Activated naive CD8-positive, alpha-beta T cell treated with anti-CD3 and anti-CD28 coated beads for 36 hours (primary cell): ENCODE measurements at places on chromosomes 2 and 18.

- no peak for DNase-seq
Measured at GRCh38 chr2:171084128-171084527, 76.6 kb downstream of the TLK1 start.

DNA sequence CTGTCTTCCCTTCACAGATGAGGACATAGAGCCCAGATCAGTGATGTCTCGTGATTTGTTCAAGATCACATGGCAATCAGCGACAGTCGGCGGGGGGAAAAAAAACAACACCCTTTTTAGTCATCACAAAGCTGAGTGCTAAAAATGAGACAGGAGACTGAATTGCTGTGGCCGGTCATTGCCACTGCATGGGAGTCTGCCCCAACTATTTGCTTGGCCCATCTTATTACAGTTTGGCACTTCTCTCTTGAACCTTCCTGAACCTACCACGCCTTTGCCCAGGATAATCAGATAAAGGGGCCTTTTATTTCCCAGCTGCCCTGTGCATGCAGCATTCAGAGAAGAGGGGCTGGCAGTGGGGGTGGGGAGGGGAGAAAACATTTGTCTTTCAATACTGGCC, 42.7 kb downstream of the SETBP1 start:
- DNase-seq: no peak

DNA sequence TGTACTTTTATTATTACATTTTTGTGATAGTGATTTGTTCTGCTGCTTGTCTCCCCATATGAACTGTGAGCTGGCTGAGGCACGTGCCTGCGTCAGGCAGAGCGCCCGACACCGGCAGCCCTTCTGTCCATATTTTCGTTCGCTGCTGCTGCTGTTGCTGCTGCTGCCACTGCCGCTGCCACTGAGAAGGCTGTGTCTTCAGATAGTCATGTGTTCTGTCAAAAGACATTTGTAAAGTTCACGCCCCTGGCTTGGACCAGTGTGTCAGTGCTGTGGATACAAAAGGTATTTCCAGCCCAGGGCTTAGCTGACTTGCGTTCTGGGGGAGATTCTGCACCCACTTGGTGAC, 47.0 kb downstream of the TWIST2 start:
- DNase-seq: no peak

DNA sequence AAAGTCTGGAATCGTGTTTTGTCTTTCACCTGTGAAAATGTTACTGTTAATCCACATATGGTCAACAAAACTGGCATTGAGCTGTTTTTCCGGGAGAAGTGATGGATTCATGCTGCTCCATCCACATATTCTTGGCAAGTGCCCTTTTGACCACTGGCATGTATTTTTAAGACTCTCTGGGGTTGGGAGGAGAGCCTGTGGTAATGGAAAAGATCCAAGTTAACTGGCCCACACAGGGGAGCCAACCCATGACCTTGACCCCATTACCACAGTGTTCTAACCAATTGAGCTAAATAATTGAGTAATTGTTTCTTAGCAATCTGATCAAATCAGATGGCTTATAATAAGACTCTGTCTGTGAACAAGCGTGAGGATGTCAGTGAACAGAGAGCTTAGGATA, 296.2 kb upstream of the NRP2 start:
- no peak for DNase-seq

- no peak for DNase-seq
Measured at GRCh38 chr2:217008794-217009193, 148.9 kb upstream of the TNP1 start.
